ENCODE measurements at places on chromosomes 2 and 18.

- no peak for DNase-seq
These were observed 4.3 kb upstream of the ARHGEF4 start for GRCh38 chr2:130832296-130832940.

GRCh38 chr2:155424518-155424917 is 726.0 kb downstream of the KCNJ3 start:
- DNase-seq = no peak

- no peak for DNase-seq
These were observed 78.3 kb downstream of the POLR1A start for GRCh38 chr2:86027196-86027921.

DNA sequence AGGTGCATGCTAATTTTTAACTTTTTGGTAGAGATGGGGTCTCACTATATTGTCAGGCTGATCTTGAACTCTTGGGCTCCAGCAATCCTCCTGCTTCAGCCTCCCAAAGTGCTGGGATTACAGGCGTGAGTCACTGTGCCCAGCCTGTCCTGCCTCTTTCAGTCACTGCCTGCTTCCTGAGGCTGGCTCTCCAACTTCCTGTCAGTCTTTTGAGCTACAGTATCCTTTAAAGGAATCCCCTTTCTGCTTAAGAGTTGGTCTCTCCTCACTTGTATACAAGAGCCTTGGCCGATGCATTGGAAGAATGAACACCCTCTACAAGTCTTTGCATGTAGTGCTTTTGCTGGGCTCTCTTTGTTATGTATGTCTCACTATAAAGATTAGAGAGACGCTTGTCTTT is 88.4 kb upstream of the SMAD2 start:
- no peak for DNase-seq

Measured in stimulated activated CD8-positive, alpha-beta memory T cell treated with anti-CD3 and anti-CD28 coated beads, Interleukin-15, amount 100 ng/mL, for 4 hours (primary cell).